Stimulated activated CD4-positive, alpha-beta T cell treated with anti-CD3 and anti-CD28 coated beads, TNF-alpha, amount 100 ng/mL, for 48 hours (primary cell): ENCODE measurements at places on chromosomes 3 and 15.

- no peak for DNase-seq
Observed at GRCh38 chr3:16114429-16114828, 60.1 kb upstream of the GALNT15 start.

GRCh38 chr3:13547591-13548371 is 1.1 kb upstream of the FBLN2 start:
- DNase-seq = no peak

DNA sequence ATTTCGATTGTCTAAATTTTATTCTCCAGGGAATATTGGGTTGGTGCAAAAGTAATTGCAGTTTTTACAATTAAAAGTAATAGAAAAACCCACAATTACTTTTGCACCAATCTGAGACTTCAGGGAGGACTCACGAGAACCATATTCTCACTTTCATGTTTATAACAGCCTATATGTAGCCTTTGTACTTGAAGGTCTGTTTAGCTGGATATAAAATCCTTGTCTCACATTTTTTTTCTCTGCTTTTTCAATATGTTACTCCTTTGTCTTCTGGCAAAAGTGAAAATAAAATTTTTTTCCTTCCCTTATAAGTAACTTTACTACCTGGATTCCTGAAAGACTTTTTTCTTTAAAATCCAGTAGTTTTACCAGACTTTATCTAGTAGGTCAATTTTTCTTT is 9.2 kb downstream of the SIDT1 start:
- no peak for DNase-seq

- no peak for DNase-seq
Observed at GRCh38 chr15:90401495-90401894, 13.5 kb downstream of the IQGAP1 start.

DNA sequence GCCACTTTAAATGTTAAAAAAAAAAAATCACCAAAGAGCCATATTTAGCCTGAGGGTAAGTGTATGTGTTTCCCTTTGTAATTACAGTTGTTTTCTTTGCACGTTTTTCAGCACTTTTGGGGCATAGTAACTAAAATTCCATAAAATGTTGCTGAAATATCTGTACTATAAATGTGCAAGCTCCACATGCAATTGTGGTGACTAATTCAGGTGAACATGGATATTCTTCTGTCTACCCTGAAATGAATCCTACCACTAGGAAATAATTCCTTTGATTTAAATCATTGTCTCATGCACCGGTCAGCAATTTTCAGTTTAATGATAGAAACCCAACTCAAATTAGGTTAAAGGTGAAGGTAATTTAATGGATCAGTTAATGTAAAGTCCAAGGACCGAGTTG is 13.1 kb upstream of the TFG start:
- DNase-seq = no peak

GRCh38 chr3:114453361-114453780 is 159.5 kb downstream of the TIGIT start:
- no peak for DNase-seq

DNA sequence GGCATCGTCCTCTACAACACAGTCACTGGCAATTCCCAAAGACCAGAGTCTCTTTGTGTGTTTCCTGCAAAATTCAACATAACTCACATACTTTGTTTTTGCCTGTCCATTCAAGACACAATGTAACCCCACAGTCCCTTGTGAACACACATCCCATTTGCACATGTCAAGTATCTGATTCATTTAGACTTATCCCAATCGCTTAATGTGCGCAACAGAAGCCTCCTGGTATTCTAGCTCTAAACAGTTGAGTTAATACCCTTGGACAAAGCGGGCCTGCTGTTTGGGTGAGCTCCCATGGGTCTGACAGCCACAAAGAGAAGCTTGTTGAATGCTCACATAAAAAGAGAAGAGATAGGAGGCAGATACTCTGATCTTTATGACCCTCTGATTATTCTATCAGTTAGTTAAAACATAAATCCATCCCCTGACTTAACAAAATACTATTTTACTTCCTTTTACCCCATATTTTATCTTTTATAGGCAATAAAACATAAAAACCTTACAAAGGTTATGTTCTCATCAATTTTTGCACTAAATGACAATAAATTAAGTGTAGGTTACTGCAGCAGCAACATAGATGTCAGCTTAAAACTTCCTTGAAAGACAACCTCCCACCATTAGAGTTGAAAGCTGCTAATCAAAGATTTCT is 79.4 kb downstream of the ANXA2 start:
- DNase-seq = no peak

DNA sequence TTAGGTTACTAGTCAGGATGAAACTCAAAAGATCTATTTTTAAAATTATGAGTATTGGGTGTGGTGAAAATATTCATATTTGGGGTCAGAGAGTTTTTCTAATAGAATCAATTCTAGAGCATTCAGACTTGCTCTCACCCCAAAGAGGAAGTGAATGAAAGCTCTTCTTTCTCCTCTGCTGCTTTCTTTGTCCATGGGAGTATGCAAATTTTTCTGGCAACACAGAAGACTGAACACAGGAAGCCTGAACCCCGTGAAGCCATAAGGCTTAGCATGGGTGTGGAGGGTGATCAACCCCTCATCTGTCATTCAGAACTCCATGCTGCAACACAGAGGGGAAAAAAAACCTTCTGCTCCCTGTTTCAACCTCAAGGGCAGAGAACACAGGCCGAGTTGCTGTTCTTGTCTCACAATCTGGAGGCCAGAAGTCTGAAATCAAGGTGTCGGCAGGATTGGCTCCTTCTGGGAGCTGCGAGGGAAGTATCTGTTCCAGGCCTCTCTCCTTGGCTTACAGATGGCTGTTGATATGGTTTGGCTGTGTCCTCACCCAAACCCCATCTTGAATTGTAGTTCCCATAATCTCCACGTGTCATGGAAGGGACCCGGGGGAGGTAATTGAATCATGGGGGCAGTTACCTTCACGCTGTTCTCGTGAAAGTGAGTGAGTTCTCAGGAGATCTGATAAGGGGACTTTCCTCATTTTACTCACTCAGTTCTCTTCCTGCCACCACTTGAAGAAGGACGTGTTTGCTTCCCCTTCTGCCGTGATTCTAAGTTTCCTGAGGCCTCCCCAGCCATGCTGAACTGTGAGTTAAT is 33.7 kb upstream of the CD47 start:
- peak; percentile 52 for DNase-seq
